Pulmonary artery endothelial cell (primary cell): ENCODE measurements at places on chromosomes 7 and 10.

- DNase-seq: no peak
Observed at GRCh38 chr10:119241066-119241465, 33.7 kb downstream of the GRK5 start.

- no peak for DNase-seq
Observed at GRCh38 chr7:69625798-69626197, 27.5 kb downstream of the AUTS2 start.

GRCh38 chr10:124353091-124353815 lies 65.5 kb downstream of the OAT start:
- DNase-seq: no peak

DNA sequence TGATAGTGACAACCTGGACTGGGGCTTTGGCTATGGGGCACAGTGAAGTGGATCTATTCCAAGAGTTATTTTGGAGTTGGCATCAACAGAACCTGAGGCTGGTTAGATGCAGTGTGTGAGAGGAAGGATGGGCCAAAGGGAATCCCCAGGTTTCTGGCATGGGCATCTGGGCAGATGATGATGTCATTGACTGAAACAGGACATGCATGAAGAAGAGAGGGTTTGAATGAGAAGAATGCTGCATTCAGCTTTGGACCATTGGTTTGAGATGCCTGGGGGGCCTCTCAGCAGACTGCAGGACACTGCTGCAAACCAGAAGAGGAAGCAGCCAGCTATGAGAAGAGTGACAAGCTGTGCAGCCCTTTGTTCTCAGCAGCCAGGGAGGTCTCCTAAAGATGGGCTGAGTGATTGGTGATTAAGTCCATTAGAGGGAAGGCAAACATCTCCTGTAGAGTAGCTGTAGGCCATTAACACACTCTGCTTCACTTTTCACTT lies 23.1 kb upstream of the PIK3CG start:
- DNase-seq: no peak

- DNase-seq: no peak
Observed at GRCh38 chr10:119132521-119133345, 28.8 kb downstream of the DENND10 start.

DNA sequence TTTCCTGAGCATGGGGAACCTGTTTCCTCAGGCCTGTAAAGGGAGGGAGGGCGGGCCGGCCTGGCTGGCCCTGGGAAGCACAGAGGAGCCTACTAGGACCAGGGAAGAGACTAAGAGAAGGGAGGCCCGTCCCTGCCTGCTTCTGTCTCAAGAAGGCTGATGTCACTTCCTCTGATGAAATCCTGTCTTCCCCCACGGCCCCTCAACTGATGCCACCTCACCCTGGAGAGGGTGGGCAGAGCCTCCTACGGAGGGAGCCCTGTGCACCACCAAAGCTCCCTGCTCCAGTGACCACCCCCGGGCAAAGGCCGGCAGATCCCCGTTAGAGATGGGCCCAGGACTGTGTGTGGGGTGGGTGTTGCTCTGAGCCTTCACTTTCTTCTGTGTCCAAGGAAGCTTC lies 1.0 kb upstream of the PILRA start:
- no peak for DNase-seq

DNA sequence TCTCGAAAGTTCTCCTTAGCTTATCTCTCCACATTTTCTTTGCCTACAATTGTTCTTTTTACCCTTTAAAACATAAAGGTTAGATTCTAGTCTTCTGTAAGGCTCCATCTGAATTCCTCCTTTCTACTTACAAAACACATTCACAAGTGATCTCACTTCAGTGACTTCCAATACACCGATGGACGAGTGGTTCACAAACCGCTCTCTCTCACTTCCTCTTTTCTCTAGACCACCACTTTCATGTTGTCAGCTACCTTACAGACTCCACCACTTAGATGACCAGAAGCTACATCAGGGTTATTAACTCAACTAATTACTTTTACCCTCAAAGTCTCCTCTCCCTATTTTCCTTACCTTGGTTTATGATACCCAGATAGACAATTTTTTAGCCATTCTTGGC lies 11.8 kb downstream of the MET start:
- no peak for DNase-seq

DNA sequence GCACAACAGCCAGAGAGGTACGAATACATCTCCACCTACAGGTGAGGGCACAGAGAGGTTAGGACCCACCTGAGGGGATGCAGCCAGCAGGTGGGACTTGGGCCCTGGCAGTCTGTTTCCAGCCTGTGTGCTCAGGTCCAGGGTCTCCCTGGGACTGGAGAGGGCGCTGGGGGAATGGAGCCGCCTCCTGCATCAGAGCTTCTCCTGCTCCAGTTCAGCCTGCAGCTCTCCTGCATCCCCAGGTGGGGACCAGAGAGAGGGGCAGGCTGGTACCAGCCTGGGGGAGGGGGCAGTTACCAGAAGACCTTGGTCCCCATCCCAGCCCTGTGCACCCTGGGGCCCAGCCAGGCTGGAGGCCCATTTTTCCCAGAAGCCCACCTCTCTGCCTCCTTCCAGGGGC lies 80.7 kb downstream of the LHPP start:
- DNase-seq: no peak

- DNase-seq: peak; percentile 73
Observed at GRCh38 chr7:113118074-113118959, at the start of gene SMIM30. TSS of gene SMIM30 (minus strand) at chr7:113118554. CDS start at chr7:113117578, 976 bp downstream.

DNA sequence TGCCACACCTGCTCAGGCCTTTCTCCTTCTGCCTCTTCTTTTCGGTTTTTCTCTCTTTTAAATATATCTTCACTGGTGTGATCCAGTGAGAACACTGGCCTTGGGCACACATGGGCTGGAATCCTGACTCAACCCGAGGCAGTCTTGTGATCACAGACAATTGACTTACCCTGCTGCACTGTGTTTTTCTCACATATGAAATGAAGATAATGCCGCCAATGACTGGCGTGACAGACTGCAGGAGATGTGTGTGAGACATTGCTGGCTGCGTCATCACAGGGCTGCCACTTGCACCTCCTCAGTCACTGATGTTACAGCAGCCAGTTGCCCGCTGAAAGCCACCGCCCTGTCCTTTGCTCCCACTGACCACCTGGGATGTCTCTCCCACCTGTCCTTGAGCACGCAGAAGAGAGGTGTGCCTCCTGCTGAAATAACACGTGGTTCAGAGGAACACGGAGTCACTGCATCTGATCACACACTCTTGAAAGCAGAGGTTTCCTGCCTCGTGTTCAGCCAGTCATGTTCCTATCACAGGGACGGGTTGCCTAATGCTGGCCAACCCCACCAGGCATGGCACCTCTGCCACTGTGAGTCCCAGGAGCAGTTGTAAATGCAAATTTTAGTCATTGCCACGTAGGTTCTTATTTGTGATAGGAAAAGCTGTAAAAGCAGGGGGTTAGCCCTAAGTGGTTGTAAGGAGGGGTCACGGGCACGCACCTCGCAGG lies 124.6 kb upstream of the LANCL2 start:
- no peak for DNase-seq

DNA sequence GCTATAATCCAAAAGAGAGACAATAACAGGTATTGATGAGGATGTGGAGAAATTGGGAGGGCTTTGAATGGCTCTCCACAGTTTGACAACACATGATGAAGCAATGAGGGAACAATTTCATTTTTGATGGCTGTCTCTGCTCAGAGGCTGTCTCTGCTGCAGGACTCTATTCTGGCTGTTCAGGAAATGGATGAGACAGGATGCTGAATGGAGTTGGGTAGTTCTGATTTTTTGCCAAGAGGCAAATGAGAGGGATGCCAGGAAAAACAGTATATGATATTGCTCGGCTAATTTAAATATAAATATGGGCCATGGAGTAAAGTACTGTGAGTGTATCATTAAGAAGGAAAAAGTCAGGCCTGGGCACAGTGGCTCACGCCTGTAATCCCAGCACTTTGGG lies 16.8 kb downstream of the APBB1IP start:
- no peak for DNase-seq

GRCh38 chr10:127347202-127347959 lies 151.0 kb upstream of the INSYN2A start:
- DNase-seq: no peak

- no peak for DNase-seq
Observed at GRCh38 chr10:117946525-117947070, 100.1 kb downstream of the RAB11FIP2 start.

DNA sequence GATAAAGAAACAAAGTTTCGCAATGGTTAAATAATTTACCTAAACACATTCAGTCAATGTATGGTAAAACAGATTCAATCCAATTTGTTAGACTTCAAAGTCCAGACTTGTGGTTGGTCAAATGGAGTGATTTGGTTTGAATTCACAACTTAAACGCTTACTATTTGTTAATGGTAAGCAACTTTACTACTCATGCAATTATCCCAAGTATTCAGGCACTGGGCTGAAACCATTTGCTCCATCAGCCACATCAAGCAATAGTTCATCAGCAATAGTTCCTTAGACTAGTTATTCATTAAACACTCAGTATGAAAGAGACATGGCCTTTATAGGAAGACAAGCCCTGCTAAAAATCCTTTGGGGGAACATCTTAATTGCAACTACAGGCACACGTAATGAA lies 253.0 kb downstream of the AGMO start:
- no peak for DNase-seq

- no peak for DNase-seq
Observed at GRCh38 chr10:9294865-9295264, 1240.4 kb downstream of the GATA3 start.

DNA sequence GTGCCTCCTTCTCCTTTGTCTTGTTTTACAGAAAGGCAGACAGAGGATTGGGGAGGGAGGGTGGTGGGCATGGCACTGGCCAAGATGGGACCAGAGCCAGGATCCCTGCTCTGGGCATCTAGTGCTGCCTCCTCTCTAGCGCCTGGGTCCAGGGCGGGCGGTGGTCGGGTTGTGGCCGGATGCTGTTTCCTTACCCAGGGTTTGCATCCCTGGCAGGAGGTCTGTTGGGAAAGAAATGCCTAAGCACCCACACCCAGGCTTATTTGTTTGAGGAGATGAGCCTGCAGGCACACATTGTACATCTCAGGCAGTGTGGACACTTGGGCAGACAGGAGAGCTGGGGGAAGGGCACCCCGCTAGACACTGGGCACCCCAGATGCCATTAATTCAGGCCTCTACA lies 102.3 kb upstream of the PCBD1 start:
- DNase-seq: no peak

DNA sequence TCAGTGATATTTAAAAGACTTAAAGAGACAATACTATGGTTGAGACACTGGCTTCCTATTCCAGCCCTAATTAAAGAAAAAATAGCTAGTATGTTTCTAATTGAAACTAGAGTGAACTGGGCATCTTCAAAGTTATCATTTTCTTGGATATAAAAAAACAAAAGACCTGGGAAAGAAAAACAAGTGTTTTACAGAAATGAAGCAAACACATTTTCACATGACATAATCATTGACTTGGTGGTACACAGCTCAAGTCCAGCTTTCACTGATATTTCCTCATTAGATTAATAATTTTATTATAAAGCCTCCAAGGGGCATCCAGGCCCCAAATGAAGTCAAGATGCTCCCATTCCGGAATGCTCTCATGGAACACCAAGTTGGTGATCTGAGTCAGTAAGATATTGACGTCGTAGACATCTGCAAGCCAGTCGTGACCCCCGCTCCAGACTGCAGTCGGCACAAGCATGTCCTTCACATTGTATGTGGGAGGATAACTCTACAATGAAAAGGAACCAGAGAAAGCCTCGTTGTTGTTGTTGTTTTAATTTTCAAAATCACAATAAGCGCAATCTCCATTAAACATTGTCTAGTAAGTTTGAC lies 7.5 kb upstream of the CH25H start:
- DNase-seq: no peak

DNA sequence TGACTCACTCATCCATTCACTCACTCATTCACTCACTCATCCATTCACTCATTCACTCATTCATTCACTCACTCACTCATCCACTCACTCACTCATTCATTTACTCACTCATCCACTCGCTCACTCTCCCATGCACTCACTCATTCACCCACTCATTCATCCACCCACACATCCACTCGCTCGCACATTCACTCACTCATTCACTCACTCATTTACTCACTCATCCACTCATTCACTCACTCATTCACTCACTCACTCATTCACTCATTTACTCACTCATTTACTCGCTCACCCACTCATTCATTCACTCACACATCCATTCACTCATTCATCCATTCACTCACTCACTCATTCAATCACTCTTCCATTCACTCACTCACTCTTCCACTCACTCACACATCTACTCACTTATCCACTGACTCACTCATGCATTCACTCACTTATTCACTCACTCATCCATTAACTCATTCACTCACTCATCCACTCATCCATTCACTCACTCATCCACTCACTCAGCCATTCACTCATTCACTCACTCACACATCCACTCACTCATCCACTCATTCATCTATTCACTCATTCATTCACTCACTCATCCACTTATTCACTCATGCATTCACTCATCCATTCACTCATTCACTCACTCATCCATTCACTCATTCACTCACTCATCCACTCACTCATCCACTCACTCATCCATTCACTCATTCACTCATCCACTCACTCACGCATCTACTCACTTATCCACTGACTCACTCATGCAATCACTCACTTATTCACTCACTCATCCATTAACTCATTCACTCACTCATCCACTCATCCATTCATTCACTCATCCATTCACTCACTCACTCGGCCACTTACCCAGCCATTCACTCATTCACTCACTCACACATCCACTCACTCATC lies 74.0 kb downstream of the CARD11 start:
- no peak for DNase-seq

GRCh38 chr10:60352105-60352504 lies 37.6 kb downstream of the ANK3 start:
- DNase-seq: no peak

GRCh38 chr10:132110713-132111112 lies 45.0 kb downstream of the JAKMIP3 start:
- DNase-seq: no peak

DNA sequence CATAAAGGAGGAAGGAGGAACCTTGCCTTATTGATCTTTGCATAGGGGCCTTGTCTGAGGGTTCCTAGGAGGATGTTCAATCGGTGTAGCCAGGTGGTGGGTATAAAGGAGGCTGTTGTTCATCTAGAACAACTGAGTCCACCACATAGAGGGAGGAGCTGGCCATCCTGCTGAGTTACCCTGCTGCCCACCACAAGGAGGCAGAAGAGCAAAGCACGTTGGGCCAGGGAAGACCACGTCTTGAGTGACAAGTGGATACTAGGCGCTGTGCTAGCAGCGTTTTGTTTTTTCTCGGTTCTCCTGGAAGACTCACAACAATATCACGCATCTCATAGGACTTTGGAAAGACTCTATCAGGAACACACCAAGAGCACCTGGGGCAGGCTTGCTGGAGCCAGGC lies 20.0 kb downstream of the FOXI2 start:
- no peak for DNase-seq

GRCh38 chr7:25953859-25954258 lies 198.1 kb upstream of the NFE2L3 start:
- no peak for DNase-seq

DNA sequence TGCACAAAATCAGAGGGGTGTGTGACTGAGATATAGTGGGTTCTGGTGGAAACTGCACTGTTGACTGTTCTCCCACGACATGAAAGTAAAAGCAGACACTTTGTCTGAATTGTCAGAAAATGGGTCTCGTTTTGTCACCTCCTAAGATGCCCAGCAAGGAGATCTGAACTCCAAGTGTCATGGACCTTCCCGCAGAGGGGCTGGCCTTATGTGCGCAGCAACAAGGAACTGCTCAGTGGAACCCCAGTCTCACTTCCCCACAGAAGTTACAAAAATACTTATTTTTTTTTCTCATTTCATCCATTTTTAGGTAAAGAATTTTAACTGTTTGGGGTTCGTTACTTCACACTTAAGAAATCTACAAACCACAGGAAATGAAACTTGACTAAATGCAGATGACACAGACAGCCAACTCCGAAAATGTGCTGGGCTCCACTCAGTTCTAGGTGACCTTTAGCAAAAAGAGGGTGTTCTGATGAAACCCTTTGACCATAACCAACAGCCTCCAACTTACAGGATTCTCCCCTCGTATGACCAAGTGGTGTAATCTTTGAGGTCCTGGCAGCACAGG lies 115.0 kb downstream of the FAM107B start:
- no peak for DNase-seq
